ENCODE measurements at places on chromosomes 12 and 14. TPM values are rescaled to one million over a fixed set of nuclear protein-coding genes. Genes with fewer than 3 reads are reported as not detected.

Gene AQP2
- not detected for total RNA-seq

Gene SYNDIG1L
- 0.98 TPM for total RNA-seq

Gene SPTB
- total RNA-seq, result 17.0 TPM

Gene RBP5
- total RNA-seq, result 0.25 TPM

Gene TMPRSS12
- not detected for total RNA-seq

Gene NGB
- total RNA-seq, result 4.9 TPM

Gene CFAP73
- total RNA-seq, result 1.2 TPM

Gene COX14
- total RNA-seq, result 9.8 TPM
